ENCODE measurements at places on chromosomes 16 and 17.

DNA sequence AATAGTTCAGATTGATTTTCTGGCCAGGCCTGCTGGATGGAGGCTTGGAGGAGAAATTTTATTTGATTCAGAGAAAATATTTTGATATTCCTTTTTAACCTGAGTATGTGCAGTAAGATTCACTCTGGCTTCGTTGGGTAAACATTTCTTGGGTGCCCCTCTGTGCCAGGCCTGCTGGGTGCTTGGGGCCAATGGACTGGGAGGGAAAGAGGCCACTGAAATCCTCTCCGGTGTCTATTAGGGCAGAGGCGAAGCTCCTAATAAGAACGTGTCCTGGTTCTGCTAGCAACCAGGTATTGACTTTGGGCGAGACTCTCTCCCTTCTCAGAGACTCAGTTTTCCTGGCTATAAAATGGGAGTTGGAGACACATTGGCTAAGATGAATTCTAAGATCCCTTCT lies 122.5 kb downstream of the CYLD start:
- no peak for DNase-seq

GRCh38 chr17:12536021-12536420 lies 129.7 kb upstream of the MYOCD start:
- no peak for DNase-seq

GRCh38 chr17:8586766-8587165 lies 43.8 kb downstream of the MYH10 start:
- DNase-seq: no peak

DNA sequence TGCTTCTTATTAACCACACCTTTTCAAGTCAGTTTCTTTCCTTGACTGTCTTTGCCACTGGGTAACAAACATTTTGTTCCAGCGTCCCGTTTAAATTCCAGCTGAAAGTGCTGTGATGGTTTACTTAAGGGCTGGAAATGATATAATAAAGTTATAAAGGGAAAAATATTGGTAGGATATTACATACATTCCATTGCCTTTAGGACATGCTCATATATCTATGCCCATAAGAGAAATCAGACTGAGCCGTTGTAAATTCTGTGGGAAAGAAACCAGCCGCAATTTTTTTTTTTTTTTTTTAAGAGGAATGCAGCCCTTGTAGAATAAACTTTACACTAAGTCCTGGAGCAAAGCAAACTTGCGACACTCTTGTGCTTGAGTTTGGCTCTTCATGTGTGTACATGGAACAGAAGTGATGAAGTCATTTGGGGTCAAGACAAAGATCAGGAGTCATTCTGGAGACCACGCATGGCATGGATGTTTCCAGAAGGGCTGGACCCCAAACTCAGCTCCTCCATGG lies 210.9 kb downstream of the XYLT1 start:
- DNase-seq: no peak

DNA sequence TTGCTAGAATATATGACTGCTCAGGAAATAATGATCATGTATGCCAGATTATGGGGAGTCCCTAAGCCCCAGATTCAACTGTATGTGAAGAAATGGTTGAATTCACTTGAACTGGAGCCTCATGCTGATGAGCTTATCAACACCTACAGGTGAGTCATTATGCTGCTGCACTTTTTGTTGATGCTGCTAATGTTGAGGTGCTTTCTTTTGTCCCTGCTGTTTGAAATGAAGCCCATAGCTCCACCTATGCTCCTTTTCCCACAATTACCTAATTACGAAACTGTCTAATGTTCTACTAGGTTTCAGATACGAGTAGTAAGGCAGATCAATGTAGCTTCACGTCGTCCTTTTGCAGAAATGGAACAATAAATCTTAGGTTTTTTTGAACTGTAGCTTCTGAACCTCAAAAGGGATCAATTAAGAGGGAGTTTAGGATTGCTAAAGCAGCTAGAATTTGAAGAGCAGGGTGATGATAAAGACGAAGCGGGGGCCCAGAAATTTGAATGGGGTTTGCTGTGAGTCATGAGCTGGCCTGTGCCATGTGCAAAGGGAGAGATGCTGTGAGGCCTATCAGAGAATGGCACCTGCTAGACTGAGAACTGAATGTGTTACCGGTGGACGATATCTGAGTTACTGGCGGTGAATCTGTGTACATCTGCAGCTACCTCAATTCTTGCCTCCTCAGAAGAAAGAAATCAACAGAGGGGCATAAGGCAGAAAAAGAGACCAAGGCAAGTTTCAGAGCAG lies 6.1 kb upstream of the UQCRC2 start:
- DNase-seq: no peak

- no peak for DNase-seq
Measured at GRCh38 chr16:55502801-55503366, 6.0 kb upstream of the LPCAT2 start.

DNA sequence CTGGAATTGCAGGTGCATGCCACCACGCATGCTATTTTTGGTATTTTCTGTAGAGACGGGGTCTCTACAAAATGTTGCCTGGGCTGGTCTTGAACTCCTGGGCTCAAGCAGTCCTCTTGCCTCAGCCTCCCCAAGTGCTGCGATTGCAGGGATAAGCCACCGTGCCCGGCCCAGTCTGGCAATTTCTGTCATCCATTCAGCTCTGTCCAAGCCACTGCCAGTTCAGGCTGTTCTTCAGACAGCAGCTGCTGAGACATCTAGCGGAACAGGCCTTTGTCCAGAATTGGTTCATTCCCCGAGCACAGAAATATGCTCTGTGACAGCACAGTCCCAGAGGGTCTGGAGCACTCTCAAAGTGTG lies 5.4 kb downstream of the SLC47A1 start:
- no peak for DNase-seq

DNA sequence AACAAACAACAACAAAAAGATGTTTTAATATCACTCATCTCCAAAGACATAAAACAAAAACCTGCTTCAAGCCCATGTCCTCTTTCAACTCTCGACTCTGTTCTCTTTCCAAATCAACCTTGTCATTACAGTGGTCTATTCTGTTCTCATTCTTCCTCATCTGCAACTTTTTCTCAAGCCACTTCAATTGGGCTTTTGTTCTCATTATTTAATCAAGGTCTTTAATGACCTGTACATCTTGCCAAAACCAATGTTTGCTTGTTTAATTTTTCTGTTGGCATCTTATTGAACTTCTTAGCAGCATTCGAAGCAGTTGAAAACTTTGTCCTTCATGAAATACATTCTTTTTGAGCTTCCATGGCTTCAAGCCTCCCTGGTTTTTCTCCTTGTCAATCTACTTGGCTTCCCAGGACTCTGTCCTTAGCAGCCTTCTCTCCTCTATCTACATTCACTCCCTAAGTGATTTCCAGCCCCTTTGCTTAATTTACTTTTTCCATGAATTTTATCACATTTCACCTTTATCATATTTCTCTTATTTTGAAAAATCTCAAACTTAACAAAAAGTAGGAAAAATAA lies 19.6 kb upstream of the RABEP1 start:
- no peak for DNase-seq

DNA sequence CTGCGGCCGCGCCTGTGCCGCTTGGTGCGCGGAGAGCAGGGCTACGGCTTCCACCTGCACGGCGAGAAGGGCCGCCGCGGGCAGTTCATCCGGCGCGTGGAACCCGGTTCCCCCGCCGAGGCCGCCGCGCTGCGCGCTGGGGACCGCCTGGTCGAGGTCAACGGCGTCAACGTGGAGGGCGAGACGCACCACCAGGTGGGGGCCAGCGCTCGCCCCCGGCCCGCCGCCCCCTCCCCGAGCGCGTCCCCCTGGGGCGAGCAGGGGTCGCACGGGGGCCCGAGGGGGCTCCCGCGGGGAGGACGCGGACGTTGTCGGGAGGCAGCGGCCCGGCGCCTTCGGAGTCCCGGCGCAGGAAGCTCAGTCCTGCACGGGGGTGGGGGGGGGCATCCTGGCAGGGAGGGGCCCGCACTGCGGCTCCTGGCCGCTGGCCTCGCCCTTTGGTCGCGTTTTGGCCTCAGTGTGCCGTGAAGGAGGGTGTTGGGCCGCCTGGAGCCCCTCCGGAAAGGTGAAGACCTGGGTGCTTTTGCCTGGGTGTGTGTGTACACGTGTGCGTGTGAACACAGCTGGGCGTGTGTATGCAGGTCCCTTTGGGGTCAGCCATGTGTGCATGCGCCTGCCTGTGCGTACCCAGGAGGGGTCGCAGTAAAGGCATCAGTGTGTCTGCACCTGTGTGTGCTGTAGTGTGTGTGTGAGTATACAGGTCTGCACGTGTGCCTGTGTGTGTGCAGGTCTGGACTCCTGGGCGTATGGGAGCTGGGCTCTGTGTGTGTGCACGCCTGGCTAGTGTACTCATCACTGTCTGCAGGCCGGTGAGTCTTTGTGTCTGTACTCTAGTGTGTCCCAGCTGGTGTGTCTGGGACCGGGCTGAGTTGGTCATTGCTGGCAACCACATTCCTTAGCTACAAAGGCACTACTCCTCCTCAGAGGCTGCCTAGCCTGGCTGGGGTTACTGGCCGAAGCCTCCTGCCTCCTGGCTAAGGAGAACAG lies 615 bp downstream of the NHERF2 start:
- no peak for DNase-seq

GRCh38 chr17:59652119-59652518 lies 32.4 kb downstream of the CLTC start:
- DNase-seq: no peak

DNA sequence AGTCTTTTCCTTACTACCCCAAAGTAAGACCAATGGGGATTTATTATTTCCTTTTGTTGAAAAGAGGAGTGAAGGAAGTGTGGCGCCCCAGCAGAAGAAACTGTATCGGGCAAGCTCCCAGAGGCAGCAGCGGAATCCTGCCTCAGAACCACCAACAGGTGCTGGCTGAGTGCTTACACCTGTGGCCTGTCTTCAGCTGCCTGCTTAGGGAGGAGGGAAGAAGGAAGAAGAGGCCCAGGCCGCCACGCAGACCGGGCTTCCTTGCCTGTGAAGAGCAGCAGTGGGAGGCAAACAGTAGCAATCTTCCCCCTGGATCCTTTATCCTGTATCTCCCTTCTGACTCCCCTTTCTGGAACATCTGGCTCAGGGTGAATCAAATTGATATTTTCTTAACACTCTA lies 134.7 kb downstream of the AATF start:
- DNase-seq: no peak

DNA sequence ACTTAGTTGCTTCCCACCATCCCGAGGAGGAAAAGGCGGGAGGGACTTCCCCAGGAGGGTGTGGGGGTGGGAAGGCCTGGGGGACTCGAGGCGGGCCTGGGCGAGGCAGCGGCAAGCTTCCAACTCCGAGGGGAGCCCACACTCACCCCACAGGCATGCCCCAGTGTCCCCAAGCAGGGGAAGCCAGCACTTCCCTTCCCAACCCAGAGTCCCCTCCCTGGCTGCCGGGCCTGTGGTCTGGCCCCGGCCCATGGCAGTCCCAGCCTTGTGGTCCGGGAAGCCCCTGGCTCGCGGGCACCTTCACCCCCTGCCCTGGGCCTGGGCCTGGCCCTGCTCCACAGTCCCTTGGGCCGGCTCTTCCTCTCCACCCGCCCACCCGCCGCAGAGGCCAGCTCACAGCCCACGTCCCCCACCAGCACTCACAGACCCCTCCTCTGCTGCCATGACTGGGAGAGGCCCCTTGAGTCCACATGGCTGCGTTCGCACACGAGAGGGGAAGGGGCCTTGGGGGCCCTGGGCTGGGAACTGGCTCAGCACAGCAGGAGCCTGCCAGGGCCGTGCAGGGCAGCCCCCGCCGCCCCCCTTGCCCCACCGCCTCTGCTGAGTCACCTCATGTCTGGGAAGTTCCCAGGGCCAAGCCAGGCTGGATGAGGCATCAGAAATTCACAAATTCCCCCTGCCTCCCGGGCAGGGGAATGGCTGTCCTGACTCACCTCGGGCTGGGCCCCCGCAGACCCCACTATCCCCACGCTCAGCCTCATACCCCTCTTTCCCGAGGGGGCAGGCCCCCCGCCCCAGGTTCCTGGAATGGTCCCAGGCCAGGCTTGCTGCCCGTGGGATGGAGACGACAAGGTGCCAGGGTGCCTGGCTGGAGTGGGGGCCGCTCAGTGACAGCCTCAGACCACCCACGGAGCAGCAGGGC lies 27.8 kb downstream of the BAHCC1 start:
- DNase-seq: no peak

GRCh38 chr16:9170470-9170869 lies 79.0 kb downstream of the HAPSTR1 start:
- no peak for DNase-seq

DNA sequence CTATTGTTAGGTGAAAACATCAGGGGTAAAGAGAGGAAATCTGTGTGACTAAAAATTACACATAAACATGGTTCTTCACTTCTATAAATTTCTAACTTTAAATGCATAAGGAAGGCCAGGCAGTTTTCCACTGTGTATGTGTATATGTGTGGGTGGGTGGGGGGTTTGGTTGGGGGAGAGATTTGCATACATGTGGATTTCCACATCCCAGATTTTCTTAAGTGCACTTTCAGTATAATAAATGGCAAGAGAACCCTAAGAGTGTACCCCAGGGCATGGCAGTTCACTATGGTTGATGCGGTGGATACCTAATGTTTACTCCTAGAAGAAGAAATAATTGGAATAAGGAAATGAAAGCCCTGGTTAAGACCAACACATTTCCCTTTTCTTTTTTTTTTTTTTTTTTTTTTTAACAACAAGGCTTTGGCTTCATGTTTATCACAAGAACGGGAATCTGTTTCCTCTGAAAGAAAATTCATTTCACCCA lies 451.8 kb upstream of the CCL2 start:
- DNase-seq: no peak

- DNase-seq: no peak
Measured at GRCh38 chr17:47201166-47201565, 8.0 kb upstream of the MYL4 start.

DNA sequence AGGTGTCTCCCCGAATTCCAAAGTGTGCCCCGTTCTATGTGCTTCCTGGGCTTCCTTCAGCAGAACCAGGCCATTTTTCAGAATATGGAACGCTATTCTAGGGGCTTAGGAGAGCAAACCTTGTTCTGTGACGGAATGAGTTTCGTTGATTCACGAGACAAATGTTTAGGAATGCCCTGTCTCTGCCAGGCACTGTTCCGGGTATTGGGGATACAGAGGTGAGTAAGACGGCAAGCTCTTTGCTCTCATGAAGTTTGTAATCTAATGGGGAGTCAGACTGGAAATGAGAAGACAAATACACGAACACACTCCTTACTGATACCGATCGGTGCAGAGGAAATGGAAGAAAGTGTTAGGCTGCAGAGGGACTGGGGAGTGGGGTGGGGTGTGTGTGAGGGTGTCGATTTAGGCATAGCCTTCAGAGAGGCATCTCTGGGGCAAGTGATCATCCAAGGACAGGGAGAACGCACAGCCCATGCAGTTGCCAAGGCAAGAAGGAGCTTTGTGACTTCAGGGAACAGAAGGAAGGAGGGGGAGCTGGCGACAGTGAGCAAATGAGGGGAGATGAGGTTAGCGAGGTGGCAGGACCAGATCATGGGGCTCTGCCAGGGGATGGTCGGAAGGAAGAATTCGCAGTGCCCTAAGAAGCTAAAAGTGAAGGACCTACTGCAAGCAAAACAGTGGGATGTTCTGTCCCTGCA lies 189.6 kb downstream of the MSI2 start:
- no peak for DNase-seq

DNA sequence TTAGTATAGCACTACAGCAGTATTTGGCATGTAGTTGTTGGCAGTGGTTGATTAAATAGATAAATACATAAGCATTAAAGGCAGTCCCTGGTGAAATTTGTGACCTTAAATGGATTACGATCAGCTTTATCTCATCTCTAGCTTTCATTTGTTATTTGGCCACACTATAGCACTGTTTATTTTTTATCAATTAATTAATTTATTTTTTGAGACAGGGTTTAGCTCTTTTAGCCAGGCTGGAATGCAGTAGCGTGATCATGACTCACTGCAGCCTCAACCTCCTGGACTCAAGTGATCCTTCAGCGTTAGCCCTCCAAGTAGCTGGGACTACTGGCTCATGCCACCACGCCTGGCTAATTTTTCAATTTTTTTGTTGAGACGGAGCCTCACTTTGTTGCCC lies 18.7 kb upstream of the ARHGAP17 start:
- DNase-seq: no peak
